ENCODE measurements at places on chromosomes 3 and 15. TPM values are rescaled to one million over a fixed set of nuclear protein-coding genes. Genes with fewer than 3 reads are reported as not detected.

DNA sequence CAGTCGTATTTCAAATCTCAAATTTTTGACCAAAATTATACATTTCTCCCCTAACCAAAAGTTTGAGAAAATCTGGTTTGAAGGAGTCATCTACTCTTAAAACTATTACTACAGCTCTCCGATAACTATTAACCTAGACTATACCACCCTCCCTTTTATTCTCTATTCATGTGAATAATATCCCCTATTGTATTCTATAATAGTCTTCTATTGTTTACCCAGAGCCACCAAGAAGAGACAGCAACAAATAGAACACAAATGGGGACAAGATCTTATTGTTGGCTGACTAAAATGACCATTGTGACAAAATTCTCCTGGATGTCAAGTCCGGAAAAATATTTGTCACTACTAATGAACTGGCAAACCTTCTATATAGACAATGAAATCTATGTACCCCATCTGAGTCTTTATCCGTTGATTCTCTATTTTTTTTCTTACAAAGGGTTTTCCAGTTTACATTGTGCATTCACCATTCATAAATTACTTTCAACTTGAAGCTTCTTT, 618.0 kb downstream of the CADM2 start:
- no peak for DNase-seq

- DNase-seq = no peak
Measured at GRCh38 chr3:135056733-135057310, 261.8 kb downstream of the EPHB1 start.

GRCh38 chr3:189903562-189904250, 217.0 kb downstream of the P3H2 start:
- no peak for DNase-seq

DNA sequence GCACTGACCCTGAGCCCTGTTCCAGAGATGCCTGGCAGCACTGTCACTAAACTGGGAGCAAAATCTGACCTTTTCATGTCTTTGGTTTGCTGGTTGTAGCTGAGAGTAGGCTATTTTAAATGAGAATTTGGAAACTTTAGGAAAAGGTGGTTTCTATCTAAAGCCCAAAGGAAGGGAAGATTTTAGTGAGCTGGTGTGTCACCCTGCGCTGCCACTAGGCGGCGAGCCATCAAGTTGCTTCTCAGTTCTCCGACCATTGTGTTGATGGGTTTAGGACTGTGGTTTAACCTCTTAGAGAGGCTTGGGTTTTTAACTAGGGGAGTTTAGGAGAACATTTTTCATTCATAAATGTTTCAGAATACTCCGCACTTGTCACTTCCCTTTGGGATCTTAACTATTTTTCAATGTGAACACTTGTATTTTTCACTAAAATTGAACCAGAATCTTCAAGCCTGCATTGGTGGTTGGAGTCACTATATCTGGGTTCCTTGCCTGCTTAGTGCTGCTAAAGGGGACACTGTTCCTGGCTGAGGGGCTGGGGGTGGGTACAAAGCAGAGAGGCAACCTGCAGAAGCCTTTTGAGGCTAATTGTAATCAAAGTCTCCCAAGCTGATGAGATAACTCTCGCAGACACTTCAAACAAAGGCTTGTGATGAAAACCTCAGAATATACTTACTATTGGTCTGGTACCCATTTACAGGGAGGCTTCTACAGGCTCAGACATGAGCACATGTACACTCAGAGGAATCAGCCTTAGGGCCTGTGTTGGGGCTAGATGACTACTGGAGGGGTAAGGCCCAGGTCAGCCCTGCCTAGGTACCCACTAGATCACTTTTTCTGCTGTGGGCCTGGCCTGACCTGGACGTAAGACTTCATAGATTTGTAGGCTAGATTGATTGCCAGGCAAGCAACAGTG, 16.8 kb downstream of the EXOSC7 start:
- DNase-seq = no peak

- DNase-seq = no peak
Measured at GRCh38 chr3:136166507-136166906, 29.6 kb downstream of the MSL2 start.

The IMPG2 gene
- total RNA-seq = 0.31 TPM

Measured in left cardiac atrium (tissue), 4 donors.